ENCODE measurements at places on chromosomes 6 and 20.

DNA sequence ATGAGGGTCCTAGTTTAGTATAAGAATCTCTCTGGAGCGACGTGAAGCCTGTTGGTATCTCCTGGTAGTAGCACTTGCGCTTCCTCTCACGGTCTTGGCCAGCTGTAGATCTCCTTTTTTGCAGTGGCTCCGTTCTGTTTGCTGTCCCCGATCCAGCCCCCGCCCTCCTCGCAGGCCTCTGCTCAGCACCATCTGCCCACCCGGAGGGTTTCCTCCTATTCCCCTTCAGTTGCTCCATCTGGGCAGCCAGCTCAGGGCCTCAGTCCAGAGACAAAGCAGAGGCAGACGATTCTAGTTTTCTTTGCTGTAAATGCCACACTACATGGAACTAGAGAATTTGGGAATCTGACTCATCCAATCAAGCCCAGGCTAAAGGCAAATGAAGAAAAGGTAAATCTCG, 126.6 kb downstream of the TIAM2 start:
- no peak for DNase-seq

DNA sequence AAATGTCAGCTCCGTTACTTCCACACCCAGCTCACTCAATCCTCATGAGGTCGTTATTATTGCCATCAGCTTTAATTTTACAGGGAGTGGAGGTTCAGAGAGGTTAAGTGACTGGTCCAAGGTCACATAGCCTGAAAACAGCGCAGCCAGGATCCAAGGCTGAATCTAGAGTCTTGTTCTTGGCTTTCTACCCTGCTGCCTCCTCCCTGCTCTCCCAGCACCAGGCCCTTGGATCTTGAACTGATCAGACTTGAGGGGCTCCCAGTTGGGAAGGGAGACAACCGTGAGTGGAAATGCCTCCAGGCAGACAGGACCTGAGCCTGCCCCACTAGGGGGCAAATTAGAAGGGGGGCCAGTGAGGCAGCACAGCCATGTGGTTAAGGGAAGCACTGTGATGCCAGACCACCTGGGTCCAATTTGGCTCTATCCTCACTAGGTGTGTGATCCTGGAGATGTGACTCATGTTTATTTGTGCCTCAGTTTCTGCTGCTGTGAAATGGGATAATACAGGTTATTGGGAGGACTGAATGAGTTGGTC, 135.6 kb upstream of the PTPN1 start:
- DNase-seq = no peak

GRCh38 chr20:1212607-1213396, 9.5 kb downstream of the C20orf202 start:
- DNase-seq = peak; percentile 54

- no peak for DNase-seq
Measured at GRCh38 chr20:3728876-3729275, 3.6 kb upstream of the HSPA12B start.

DNA sequence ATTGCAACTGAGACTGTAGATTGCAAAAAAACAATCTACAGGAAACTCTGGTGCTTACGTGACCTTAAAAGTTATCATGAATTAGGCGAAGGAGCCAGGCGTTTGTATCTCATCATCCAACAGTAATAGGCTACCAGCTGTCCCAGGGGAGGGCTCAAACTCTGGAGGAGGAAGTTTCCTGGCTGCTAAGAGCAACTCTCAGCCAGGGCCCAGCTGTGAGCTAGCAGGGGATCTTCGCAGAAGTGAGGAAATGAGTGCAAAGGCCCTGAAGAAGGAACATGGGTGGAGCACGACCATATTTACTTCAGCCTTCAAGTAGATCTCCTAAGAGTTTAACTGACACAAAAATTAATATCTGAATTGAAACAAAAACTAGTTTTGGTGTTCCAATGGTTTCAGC, 686.9 kb upstream of the MAP3K7 start:
- DNase-seq = no peak

- no peak for DNase-seq
Measured at GRCh38 chr6:89487864-89488263, 54.9 kb downstream of the ANKRD6 start.

DNA sequence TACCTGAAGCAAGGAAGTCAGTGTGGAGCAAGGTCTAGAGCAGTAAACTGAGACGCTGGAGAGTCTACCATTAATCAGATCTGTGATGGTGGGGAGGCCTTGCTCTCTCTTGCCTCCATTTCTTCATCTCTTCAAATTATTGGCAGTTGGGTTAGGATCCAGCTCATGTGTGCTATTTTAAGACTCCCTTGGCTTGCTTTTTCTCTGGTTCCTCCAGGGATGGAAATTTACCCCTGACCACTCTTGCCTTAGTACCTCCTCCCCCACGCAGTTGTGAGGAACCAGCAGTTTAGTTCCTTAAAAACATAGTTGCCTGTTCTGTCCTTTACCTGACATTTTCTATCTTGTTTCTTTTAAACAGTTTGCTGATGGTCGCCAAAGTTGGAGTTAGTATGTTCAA, 7.4 kb downstream of the TMEM14C start:
- no peak for DNase-seq

- DNase-seq = no peak
Measured at GRCh38 chr20:62736407-62737071, 27.9 kb downstream of the NTSR1 start.

- peak; percentile 63 for DNase-seq
Measured at GRCh38 chr6:3977875-3978711, 100.8 kb downstream of the FAM217A start.

DNA sequence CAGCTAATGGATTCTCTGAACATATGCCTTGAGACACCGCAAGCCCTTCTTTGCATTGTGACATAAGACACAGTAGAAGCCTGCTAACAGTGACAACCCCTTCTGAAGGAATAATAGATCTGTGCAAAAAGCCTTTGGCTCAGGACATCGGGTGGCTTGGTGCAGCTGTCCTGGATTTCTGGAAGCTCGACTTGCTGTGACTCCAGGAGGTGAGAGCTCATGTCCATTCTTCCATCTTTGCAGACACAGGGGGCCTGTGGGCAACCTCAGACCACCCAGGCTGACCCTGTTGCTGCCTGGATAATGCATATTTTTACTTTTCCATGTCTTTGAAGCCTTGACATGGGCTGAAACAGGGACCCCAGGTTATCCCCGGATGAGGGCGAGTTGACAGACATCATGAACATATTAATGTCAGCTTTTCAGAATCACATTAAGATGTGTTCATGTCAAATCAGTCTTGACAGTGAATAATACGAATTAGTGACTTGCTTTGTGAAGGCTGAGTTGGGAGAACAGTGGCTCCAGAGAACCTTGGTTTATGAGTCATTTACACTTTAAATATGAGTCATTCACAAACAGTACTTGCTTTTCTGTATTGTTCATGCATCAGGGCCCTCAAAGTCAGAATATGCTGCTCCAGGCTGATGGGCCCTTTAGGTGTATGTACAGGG, 66.8 kb upstream of the IYD start:
- peak; percentile 24 for DNase-seq

DNA sequence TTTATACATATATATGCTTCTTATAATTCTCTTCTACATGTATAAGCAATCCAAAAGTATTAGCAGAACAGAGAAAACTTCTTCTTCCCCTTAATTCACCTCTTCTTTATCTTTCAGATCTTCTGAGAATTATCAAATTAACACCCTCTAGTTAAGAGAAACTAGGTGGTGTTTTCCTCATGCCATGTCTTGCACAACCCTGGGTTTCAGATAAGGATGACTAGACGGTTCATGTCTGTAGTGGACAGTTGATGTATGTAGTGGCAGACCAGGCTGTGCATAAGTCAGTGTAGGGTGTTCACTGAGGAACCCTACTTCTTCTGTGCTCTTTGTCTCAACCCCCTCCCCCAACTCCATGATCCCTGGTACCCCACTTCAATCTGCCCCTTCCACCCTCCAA, 187.3 kb downstream of the SAMD5 start:
- no peak for DNase-seq

- no peak for DNase-seq
Measured at GRCh38 chr6:136309729-136310311, 20.2 kb upstream of the BCLAF1 start.

- DNase-seq = no peak
Measured at GRCh38 chr6:11419763-11420453, 117.6 kb upstream of the TMEM170B start.

- no peak for DNase-seq
Measured at GRCh38 chr6:3669916-3670315, 81.6 kb downstream of the PXDC1 start.

- DNase-seq = no peak
Measured at GRCh38 chr6:7916959-7917358, 6.4 kb upstream of the TXNDC5 start.

DNA sequence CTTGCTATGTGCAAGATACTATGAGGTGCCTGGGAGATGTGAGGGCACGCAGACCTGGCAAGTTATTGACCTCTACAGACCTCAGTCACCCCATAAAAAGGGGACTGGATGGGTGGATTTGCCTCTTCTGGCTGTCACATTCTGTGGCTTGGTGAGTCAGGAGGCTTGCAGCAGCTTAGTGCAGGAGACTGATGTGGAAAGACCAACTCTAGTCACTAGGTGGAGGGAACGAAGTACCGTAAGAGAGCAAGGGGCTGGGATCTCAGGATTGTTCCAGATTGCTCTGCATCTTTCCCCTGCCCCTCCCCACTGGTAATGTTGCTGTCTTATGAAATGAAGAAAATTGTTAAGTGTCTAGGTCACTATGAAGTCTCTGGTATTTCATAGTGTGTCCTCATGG, 3.3 kb downstream of the MAPRE1 start:
- DNase-seq = peak; percentile 5

- DNase-seq = no peak
Measured at GRCh38 chr6:15462717-15463525, 199.9 kb downstream of the DTNBP1 start.

- peak; percentile 75 for DNase-seq
Measured at GRCh38 chr6:30759575-30760239, 15.4 kb upstream of the IER3 start.

DNA sequence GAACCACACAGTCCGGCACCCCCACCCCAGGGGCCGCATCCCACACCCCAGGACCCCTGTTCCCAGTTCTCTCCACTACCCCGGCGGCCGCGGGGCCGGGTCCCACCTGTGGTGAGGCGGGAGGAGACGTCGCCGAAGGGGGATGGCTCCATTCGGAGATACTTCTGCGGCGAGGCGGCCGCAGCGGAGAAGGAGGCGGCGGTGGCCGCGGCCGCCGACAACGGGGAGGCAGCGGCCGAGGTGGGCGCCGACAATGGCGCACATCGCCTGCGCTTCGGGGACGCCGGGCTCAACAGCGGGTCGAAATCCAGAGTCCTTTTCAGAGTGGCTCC, 723 bp downstream of the AKIRIN2 start:
- DNase-seq = no peak

- no peak for DNase-seq
Measured at GRCh38 chr6:51472745-51473487, 614.5 kb downstream of the PKHD1 start.

- no peak for DNase-seq
Measured at GRCh38 chr6:79984261-79984660, 20.2 kb upstream of the TTK start.

- no peak for DNase-seq
Measured at GRCh38 chr6:162203287-162203686, 524.3 kb downstream of the PRKN start.

GRCh38 chr20:55744896-55745295, 260.4 kb downstream of the CBLN4 start:
- DNase-seq = no peak

DNA sequence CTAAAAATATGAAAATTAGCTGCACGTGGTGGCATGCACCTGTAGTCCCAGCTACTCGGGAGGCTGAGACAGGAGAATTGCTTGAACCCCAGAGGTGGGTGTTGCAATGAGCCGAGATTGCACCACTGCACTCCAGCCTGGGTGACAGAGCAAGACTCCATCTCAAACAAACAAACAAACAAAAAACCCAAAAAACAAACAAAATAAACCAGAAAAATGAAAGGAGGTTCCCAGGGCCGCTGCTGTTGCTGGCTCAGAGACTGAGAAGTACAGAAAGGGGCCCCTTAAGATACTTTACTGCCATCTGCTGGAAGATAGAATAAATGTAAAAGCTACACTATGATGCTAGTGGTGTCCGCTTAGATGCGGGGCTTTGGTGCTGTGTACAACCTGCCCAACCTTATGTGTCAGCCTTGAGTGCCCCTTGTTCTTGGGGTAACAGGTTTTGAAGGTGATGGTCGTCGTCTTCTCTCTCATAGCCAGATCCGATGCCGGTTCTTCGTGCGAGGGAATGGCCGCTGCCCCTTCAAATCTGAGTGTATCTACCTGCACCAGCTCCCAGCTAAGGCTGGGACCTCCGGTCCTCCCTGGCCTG, 2.8 kb upstream of the FANCE start:
- DNase-seq = peak; percentile 76

- no peak for DNase-seq
Measured at GRCh38 chr20:33791959-33792597, 19.1 kb upstream of the CHMP4B start.

DNA sequence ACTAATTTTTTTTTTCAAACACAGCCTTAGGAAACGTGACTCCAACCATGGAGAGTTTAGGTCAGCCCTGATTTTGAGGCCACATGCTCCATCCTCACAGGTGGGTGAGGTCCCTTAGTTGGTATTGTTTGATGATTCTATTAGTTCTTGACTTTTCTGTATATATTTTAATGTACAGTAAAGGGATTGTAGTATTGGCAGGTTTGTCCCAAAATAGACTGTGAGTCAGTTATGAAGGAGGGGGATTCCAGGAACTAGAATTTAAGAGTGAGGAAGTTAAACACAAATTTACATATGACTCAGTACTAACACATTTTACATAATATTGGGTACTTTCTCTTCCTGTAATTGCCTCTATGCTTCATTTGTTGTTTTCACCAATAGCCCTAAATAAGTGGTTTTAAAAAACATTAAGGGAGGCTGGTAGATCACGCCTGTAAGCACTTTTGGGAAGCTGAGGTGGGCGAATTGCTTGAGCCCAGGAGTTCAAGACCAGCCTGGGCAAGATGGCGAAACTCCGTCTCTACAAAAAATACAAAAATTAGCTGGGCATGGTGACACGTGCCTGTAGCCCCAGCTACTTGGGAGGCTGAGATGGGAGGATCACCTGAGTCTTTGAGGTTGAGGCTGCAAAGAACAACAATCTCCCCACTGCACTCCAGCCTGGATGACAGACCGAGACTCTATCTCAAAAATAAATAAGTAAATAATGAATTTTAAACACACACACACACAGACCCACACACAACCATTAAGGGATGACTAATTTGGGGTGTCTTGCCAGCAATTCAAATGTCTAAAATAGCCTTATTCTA, 81.8 kb downstream of the SGK1 start:
- peak; percentile 44 for DNase-seq

DNA sequence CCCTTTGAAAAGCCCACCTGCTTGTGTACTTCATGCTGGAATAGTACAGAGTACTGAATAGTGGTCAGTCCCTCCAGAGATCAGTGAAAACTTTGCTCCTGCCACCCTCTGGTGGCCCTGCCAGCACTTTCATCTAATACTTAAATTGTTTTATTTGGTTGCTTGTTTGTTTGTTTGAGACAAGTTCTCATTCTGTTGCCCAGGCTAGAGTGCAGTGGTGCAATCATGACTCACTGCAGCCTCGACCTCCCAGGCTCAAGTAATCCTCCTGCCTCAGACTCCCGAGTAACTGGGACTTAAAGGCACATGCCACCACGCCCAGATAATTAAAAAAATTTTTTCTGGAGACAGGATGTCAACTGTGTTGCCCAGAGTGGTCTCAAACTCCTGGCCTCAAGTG, 9.1 kb downstream of the FAM83D start:
- DNase-seq = no peak
